ENCODE measurements at places on chromosomes 5 and 9. TPM values are rescaled to one million over a fixed set of nuclear protein-coding genes. Genes with fewer than 3 reads are reported as not detected.

DNA sequence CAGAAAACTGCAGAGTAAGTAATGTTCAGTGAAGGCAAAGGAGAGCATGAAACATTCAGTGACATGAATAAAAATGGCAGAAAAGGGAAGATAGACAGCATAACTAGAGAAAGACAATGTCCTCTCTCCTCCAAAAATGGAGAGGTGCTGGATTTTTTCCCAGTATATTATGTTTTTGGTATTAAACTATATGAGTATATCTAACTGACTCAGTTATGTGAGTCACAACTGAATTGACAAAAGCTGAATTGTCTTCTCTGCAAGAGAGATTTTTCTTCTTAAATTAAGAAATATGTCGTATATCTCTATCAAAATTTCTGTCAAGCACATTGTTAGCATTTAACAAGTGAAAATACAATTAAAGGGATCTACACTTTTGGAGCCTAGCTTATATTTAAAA, 375.1 kb downstream of the CHSY3 start:
- H3K4me1 ChIP-seq = no peaks in the 10 kb centered on the region
- H3K36me3 ChIP-seq = no peaks in the 10 kb centered on the region
- H3K4me3 ChIP-seq = no peak overlapping the region
- no peak overlapping the region for H3K27ac ChIP-seq
- H3K27me3 ChIP-seq = peaks cover 3% of the 10 kb centered on the region
- no peak for DNase-seq

DNA sequence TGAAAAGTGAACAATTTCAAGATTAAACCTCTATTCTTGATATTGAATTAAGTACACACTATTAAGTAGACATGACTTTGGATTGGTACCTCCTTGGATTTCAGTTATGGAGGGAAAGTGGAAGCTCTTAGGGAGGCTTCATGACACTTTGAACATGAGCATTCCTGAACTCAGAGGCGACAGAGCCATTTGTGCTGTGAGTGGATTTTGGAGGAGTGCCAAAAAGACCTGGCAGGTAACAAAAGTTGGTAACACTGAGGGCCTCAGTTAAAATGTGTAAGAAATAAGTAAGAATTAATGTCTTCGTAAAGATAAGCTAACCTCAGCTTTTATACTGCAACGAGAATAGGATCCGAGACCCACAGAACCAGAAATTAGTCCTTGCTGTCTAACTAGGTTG, 356.7 kb downstream of the ARRDC3 start:
- DNase-seq = no peak
- H3K36me3 ChIP-seq = no peaks in the 10 kb centered on the region
- no peak overlapping the region for H3K4me3 ChIP-seq
- H3K27me3 ChIP-seq = no peaks in the 10 kb centered on the region
- no peak overlapping the region for H3K27ac ChIP-seq
- H3K4me1 ChIP-seq = no peaks in the 10 kb centered on the region

DNA sequence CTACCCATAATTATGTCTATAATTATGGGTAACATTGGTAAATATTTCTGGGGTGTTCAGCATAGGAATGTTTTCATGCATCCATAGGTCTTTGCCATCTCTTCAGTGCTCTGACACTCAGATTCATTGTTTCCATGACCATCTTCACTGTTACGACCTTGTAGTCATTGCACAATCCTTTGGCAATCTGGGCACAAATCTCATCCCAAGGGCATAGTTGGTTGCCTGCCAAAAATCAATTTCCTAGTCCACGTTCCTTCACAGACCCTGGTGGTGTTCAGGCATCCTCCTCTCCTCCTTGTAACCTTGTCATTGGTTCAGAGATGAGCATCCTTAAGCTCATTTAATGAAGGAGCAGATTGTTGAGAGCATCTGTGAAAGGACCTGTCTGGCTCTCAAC, 1400.7 kb downstream of the CDH12 start:
- no peaks in the 10 kb centered on the region for H3K4me1 ChIP-seq
- H3K27me3 ChIP-seq = peaks cover 28% of the 10 kb centered on the region
- no peak for DNase-seq
- H3K36me3 ChIP-seq = no peaks in the 10 kb centered on the region

LEAP2 gene
- 2.2 TPM for polyA plus RNA-seq
